Bronchial epithelial cell (primary cell): ENCODE measurements at places on chromosomes 12 and 14.
A peak's percentile ranks its signal among the peaks of the same experiment; 100 is the strongest.

- DNase-seq = no peak
Observed at GRCh38 chr14:88130057-88130432, 125.1 kb downstream of the GPR65 start.

DNA sequence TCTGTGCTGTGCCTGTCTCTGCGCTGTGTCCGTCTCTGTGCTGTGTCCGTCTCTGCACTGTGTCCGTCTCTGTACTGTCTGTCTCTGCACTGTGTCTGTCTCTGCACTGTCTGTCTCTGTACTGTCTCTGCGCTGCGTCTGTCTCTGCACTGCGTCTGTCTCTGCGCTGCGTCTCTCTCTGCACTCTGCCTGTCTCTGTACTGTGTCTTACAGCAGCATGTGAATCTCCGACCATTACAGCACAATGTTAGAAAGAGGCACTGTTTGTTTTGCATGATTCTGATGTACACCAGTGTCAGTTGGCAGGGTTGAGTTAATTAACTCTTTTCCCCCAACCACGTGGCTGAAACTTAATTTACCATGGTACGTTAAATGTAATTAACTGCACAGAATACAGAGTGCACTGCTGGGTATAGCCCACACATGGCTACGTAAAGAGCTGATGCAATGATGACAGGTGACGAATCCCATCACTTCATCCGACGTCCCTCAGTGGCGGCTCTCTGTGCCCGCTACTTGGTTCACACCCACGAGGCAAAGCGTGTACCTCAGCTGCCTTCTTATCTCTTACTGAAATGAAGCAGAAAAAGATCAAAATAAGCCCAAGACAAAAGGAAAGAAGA is 127.7 kb upstream of the SFSWAP start:
- no peak for DNase-seq

DNA sequence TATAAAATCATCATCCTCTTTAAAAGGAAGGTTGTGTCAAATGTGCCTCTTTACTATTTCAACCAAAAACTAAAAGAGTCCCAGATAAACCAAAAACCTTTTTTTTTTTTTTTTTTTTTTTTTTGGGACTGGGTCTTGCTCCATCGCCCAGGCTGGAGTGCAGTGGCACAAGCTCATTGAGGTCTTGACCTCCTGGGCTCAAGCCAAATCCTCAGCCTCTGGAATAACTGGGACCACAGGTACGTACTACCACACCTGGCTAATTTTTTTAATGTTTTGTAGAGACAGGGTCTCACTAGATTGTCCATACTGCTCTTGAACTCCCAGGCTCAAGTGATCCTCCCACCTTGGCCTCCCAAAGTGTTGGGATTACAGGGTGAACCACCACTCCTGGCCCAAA is 16.4 kb upstream of the SELPLG start:
- no peak for DNase-seq

GRCh38 chr12:57846285-57846576 is 298 bp downstream of the CTDSP2 start:
- DNase-seq = no peak

- no peak for DNase-seq
Observed at GRCh38 chr12:132079200-132079599, 64.9 kb downstream of the DDX51 start.

DNA sequence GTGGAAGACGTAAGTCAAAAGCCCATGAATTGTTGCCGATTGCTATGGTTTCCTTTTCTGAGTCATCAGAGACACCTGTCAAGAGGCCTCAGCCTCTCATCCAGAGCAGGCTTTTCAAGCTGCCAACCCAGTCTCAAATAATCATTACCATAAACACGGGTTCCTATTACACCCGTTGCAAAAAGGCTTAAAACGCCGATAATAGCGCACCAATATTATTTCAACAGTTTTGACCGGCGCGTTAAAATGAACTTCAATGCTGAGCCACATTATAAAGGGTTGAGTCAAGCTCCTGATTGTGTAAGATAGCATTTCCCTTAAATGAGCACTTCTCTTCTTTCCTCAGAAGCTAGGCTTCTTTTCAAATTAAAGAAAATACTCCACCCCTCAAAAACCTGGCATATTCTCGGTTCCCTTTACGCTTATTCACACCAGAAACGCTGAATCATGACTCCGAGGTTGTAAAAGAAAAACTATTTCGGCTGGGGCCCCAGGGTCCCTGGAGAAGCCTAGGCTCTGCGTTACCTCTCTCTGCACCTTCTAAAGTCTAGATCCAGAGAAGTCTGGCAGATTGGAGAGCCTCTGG is 1.4 kb downstream of the TMTC1 start:
- DNase-seq = peak; percentile 81

DNA sequence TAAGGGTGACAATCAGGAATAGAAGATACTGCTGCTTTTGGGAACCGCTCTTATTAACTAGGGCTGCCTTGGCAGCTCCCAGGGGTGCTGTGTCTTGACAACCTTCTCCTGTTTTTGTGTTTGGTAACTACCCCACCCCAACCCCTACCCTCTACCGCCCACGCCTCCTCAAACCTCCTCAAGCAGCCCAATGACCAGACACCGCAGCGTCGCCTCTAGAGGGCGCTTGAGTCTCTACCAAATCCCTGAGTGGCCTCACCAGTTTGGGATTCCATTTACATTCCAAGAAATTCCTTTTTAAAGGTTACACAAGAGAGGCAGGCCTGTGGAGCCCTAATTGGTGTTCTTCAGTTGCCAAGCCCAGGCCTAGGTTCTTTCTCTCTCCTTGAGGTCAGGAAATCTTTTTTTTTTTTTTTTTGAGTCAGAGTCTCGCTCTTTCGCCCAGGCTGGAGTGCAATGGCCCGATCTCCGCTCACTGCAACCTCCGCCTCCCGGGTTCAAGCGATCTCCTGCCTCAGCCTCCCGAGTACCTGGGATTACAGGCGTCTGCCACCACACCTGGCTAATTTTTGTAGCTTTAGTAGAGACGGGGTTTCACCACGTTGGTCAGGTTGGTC is 72.4 kb upstream of the USP44 start:
- peak; percentile 71 for DNase-seq

DNA sequence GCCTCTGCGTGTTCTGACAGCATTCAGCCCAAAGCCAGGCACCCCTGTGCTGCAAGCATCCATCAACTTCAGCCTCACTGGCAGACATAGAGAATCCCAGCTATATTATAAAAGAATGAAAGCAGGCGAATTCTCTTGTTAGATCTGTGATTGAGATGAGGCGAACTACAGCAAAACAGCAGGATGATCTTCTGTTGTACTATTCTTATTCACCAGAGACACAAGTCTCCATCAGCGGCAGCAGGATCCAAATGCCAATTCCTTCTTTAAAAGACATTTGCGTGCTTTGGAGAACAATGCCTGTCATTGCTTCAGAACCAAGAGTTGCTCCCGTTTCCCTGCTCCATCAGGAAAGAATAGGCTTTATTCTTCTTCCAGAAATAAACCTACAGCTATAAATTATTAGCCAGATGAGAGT is 188.9 kb downstream of the SLC41A2 start:
- DNase-seq = peak; percentile 27

DNA sequence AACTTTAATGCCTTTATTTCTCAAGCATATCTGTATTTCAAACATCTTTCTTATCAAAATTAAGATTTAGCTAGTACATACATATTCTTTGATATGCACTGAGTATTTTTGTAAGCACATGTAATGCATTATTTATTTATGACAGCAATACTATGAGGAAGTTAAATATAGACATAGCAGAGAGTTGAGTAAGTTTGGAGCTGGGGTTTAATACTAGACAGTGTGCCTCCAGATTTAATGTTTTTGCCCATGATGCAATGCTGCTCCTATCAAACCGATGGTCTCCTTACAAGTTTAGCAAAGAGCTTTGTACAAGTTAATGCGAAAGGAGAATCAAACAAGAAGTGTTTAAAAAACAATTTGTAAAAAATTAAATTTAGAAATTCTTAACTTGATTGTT is 826.6 kb upstream of the MGAT4C start:
- DNase-seq = peak; percentile 51
